Mammary microvascular endothelial cell (primary cell): ENCODE measurements at places on chromosomes 3 and 15. TPM values are rescaled to one million over a fixed set of nuclear protein-coding genes. Genes with fewer than 3 reads are reported as not detected.

Gene OSBPL10
- 17.3 and 42.4 TPM in 2 replicates for total RNA-seq

Gene DYNLT2B
- total RNA-seq, result 13.6 and 20.1 TPM in 2 replicates

Gene FAM107A
- total RNA-seq, result 83.0 and 85.8 TPM in 2 replicates

Gene ESYT3
- total RNA-seq, result 0.05 and 0.07 TPM in 2 replicates

Gene BFSP2
- total RNA-seq, result not detected in 2 replicates

Gene COL6A5
- not detected in 2 replicates for total RNA-seq

Gene MAP1A
- 0.67 and 0.84 TPM in 2 replicates for total RNA-seq

Gene UNC13C
- total RNA-seq, result not detected in 2 replicates

Gene DBR1
- 17.5 and 18.4 TPM in 2 replicates for total RNA-seq

Gene STAC
- 20.7 and 29.0 TPM in 2 replicates for total RNA-seq

Gene TRAT1
- total RNA-seq, result not detected in 2 replicates

Gene MESP1
- 0.34 and 1.1 TPM in 2 replicates for total RNA-seq
